Naive thymus-derived CD8-positive, alpha-beta T cell (primary cell): ENCODE measurements at places on chromosomes 11 and 22.

DNA sequence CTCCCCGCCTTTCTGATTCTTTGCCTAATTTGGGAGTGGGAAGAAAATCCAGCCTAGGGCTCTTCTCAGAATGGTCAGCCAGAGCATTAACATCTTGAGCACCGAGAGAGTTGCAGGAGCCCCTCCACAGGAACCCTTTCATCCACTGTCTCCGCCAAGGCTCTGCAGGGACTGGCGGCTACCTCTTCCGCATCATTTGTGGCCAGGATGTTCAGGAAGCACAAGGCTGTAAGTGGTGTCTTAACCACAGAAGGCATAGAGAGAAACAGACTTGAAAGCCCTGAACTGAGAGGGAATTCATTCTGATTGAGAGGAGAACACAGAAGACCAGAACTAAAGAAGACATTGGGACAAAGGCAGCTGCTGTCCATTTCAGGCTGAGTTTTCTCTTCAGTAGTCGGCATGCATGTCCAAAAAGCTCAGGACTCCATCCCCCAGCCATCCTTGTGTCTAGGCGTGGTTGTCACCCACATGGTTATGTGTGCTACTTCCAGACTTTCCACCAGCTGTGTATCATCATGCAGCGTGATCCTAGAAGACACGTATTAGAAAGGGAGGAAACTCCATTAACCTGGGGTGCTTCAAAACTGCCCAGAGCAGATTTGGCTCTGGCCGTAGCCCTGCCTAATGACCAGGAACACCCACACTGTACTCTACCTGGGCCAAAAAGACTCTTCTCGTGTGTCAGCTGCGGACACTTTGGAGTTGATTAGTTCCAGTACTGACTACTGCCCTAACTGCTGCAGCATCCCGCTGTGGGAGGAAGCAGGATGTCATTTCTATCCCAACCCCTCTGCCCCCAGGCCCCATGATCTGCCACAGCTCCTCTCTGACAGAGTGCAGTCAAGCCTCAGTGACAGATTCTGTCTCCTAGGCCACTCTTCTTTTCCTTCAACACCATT, 725.1 kb downstream of the NTM start:
- no peak for DNase-seq

GRCh38 chr11:14106303-14107049, 144.0 kb downstream of the SPON1 start:
- no peak for DNase-seq

GRCh38 chr11:59112494-59112893, 5.5 kb downstream of the FAM111B start:
- DNase-seq, result no peak

DNA sequence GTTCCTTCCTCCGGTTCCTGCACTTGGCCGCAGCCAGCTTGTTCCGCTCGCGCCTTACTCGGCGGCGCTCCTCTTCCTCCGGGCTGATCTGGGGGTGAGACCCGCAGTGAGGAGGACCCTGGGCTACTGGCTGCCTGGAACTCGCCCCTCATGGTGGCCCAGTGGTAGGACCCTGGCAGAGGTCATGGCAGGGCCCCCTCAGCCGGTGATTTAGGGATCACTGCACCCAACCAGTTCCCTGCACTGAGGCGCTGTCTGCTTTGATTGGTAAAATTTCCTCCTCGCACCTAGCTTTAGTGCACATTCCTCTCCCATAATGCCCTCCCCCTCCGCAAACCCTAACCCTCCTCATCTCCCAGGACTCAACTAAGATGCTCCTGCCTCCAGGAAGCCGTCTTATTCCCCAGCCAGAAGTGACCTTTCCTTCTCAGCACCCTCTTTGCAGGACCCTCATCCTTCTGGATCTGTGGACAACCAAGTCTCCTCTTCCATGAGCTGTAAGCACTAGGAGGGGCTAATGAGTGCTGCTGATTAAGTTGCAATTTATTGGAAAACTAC, 3.6 kb downstream of the CCDC85B start:
- DNase-seq, result no peak
